Activated CD8-positive, alpha-beta T cell treated with anti-CD3 and anti-CD28 coated beads for 36 hours (primary cell): ENCODE measurements at places on chromosomes 6 and 20.

GRCh38 chr6:36241728-36242127 is 28.1 kb upstream of the PNPLA1 start:
- no peak for DNase-seq

DNA sequence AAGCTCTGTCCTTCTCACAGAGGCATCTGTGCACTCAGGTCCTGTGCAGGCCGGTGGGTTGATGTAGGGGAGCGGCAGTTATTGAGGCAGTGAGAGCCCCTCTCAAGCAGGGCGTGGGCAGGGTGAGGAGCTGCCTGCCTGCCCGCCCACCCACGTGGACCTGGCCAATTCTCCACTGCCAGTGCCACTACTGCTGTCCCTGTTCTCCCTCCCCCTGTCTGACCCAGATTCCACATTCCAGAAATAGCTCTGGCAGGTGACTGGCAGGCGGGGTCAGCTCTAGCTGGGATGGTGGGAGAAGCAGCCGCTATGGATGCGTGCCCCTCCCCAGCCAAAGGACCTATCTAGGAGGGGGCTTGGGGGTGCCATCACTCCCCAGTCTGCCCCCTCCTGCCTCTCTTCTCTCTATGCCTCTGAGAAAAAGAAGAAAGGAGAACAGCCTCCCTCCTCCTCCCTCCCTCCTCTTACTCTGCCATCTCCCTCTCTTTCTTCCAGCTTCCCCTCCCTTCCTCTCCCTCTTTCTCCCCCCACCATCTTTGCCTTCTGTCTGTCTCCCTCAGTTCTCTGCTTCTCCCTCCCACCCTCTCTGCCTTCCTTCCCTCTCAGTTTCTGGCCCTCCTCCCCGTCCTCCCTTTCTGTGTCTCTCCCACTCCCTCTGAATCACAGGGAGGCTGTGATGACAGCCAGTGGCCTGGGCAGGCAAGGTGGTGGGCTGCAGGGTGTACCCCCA is 86.5 kb upstream of the MYL9 start:
- DNase-seq: no peak

DNA sequence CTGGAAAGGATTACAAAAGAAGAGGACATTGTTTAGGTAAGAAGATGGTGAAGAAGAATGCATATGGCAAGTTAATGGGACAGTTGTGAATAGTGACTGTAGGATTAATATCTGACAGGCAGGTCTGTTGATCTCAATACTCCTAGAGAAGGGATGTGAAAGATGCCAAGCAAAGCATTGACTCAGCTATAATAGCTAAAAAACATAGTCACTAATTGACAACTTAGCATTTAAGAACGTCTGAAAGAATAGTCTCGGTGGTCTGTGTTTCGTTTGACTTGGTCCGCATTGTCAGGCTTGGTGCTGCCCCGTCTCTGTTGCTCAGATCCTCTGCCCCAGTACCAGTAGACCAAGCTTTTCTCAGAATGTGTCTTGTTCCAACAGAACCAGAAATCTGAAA is 65.9 kb downstream of the HIVEP1 start:
- DNase-seq: no peak

DNA sequence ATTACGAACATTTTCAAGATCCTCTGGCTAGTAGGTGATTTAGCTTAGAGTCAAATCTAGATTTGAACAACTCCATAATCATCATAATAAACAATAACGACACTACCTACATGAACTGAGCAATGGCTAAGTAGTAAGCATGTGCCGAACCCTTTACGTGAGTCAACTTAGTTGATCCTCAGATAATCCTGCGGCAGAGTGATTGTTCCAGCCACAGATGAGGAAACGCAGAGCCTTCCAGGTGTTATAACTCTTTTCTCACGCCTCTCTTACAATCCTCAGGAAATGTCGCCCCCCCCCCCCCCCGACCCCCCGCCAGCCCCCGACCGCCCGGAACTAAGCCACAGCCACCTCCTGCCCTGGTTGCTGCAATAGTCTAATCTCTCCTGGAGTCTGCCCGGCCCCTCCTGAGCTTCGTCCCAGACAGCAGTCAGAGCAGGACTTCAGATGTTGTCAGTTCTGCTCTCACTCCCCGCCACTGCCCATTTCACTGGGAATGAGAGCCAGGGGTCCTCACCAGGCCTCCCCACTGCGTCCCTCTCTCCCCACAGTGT is 141.5 kb upstream of the AGPAT4 start:
- DNase-seq: no peak

- no peak for DNase-seq
These were observed 67.7 kb upstream of the GCM1 start for GRCh38 chr6:53216301-53216700.
